ENCODE measurements at places on chromosomes 16 and 17. TPM values are rescaled to one million over a fixed set of nuclear protein-coding genes. Genes with fewer than 3 reads are reported as not detected.

DLG4 gene
- total RNA-seq, result 6.2 TPM

ADAM11 gene
- 0.73 TPM for total RNA-seq

GINS2 gene
- total RNA-seq, result 19.4 TPM

AOC2 gene
- total RNA-seq, result 1.1 TPM

DNAJC7 gene
- 74.3 TPM for total RNA-seq

ADAMTS18 gene
- not detected for total RNA-seq

KRT13 gene
- not detected for total RNA-seq

PMP22 gene
- total RNA-seq, result 120 TPM

NHLRC4 gene
- 2.9 TPM for total RNA-seq

LITAFD gene
- not detected for total RNA-seq

SPATA32 gene
- total RNA-seq, result not detected

KCNJ18 gene
- not detected for total RNA-seq

KRT39 gene
- total RNA-seq, result not detected

HOXB7 gene
- 8.9 TPM for total RNA-seq

CDH5 gene
- 0.36 TPM for total RNA-seq

DERL2 gene
- 21.8 TPM for total RNA-seq

SP2 gene
- total RNA-seq, result 3.8 TPM

Data from melanocyte of skin (primary cell).